Esophagus muscularis mucosa (tissue), 4 donors: ENCODE measurements at places on chromosomes 6 and 20. TPM values are rescaled to one million over a fixed set of nuclear protein-coding genes. Genes with fewer than 3 reads are reported as not detected.

KIFC1 gene
- total RNA-seq, result 1.1 TPM

RPP21 gene
- total RNA-seq, result 149 TPM

UBE2C gene
- total RNA-seq, result not detected

- H3K36me3 ChIP-seq, result no peaks in the 10 kb centered on the region
- no peak overlapping the region for H3K4me3 ChIP-seq
- H3K27me3 ChIP-seq, result no peaks in the 10 kb centered on the region
These were observed 36.8 kb downstream of the TSPYL4 start for GRCh38 chr6:116217069-116217468.

DNA sequence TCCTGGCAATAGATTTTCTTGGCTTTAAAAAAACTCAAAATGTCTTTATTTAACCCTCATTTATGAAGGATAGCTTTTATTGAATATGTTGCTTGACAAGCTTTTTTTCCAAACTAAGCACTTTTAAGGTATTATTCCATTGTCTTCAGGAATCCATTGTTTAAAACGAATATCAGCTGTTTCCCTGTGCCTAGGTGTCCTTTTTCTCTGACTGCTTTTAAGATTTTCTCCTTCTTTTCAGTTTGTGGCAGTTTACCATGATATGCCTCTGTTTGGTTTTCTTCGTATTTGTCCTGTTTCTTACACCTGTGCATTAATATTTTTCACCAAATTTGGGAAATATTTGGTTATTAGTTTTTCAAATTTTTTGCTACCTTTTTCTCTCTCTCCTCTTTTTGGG lies 68.4 kb downstream of the YTHDF1 start:
- H3K4me1 ChIP-seq, result no peaks in the 10 kb centered on the region
- peaks cover 70% of the 10 kb centered on the region for H3K27me3 ChIP-seq
- H3K36me3 ChIP-seq, result no peaks in the 10 kb centered on the region
- no peak overlapping the region for H3K27ac ChIP-seq
- no peak overlapping the region for H3K4me3 ChIP-seq
- DNase-seq, result no peak

DNA sequence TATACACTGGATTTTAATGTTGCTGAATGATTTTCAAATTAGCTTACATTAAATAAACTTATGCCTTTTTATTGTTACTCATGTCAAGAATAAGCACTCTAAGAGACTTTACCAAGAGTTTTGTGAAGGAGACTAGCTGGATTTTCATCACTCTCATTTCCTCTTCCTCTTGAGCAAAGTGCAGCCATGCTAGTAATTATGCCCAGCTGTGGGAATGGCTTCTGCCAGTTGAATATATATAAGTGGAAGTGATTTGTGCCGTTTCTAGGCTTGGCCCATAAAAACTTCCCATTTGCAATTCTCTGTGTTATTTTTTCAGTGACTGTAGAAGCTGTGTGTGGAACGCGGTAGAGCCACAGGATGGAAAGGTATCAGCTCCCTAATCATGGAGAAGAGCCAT lies 255.8 kb downstream of the HDGFL1 start:
- no peak overlapping the region for H3K27ac ChIP-seq
- no peak for DNase-seq
- H3K4me3 ChIP-seq, result no peak overlapping the region
- H3K36me3 ChIP-seq, result no peaks in the 10 kb centered on the region
- H3K27me3 ChIP-seq, result no peaks in the 10 kb centered on the region

- DNase-seq, result no peak
- H3K27me3 ChIP-seq, result no peaks in the 10 kb centered on the region
- H3K27ac ChIP-seq, result no peak overlapping the region
- H3K36me3 ChIP-seq, result no peaks in the 10 kb centered on the region
- no peaks in the 10 kb centered on the region for H3K4me1 ChIP-seq
These were observed 105.2 kb upstream of the BMP2 start for GRCh38 chr20:6662309-6662708.

DNA sequence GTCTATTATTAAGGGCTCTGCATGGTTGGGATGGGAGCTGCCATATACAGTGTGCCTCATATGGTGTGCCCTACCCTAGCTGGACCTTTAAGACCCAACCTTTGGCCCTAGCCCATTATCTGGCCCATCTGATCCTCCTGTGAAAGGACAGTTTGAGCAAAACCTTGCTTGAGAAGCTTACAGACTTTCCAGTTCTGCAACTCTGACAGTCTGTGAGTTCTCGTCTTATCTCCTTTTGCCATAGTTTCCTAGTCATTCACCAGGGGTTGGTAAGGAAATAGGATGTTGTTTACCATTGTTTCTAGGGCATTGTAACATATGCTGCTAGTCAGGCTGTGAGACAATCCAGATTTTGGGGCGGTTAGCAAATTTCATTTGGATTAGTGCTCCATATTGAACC lies 17.2 kb downstream of the CTNNBL1 start:
- H3K4me1 ChIP-seq, result peaks cover 40% of the 10 kb centered on the region
- no peaks in the 10 kb centered on the region for H3K27me3 ChIP-seq
- no peak for DNase-seq
- no peak overlapping the region for H3K4me3 ChIP-seq
